ENCODE measurements at places on chromosomes 1 and 21.
A peak's percentile ranks its signal among the peaks of the same experiment; 100 is the strongest.

- DNase-seq = no peak
These were observed 7.2 kb upstream of the RNU1-1 start for GRCh38 chr1:16521288-16521583.

GRCh38 chr21:20443558-20444155 is 554.6 kb upstream of the NCAM2 start:
- no peak for DNase-seq

DNA sequence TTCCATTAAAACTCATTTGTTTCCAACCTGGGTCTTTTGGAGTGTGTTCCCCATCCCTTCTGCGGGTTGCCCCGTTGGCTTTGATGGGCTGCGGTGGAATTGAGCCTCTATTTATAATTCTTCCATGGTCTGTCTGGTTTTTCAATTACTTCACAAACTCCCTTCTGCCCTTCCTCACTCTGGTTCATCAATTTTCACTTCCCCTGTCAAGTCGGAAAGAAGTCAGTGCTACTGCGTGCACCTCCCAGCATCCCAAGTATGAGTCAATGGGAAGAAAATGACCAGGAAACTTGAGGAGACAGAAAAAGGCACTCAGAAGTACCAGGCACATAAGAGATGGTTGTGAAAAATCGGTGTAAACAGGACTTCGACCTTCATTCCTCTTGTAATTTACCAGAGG is 126.2 kb downstream of the KAZN start:
- DNase-seq = peak; percentile 38

GRCh38 chr1:211633524-211633846 is 41.9 kb downstream of the NEK2 start:
- DNase-seq = no peak

DNA sequence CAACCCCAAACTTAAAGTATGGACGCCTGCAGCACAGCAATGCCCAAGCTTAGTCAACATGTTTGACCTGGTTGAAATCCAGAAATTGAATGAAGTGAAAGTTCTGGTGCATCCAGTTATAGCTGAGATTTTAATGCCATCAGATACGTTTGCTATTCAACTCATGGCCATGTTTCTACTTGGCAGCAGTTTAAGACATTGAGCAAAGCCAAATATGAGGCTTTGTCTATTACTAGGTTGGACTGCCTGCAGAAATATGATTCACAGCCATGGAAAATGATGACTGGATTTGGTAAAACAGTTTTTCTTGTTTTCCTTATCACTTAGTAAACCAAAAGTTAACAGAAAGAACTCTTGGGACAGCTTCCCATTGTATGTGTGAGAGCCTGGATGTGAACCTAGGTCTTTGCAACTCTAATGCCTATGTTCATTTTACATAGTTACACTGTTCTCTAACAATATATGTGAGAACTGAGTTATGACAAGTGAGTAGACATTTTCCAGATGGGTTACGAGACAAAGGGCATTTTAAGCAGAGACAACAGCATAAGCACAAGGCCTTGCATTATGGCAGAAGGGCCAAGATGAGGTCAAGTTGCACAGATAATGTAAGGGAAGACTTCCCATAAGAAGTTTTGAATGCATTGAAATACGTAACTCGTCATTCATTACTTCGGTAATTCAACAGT is 32.4 kb upstream of the MYSM1 start:
- DNase-seq = peak; percentile 29

GRCh38 chr1:41520951-41521752 is 36.7 kb upstream of the EDN2 start:
- no peak for DNase-seq

- DNase-seq = no peak
These were observed 13.2 kb upstream of the SSX2IP start for GRCh38 chr1:84703431-84703830.

GRCh38 chr1:116334015-116334547 is 39.0 kb upstream of the ATP1A1 start:
- peak; percentile 52 for DNase-seq

DNA sequence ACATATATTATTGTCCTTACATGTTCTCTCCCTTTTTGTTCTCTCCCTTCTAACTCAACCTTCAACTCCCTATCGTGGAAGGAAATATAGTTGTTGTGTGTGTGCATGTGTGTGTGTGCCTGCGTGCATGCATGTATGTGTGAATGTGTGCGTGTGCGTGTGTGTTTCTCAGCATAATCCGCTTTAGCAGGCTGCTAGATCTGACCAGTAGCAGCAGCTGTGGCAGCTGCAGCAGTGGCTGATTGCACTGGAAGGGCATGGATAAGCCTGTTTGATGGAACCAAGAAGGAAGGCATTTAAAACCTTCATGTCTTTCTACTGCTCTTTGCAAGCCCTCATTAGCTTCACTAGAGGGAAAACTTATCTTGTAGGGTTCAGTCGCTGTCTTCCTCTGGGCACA is 65.6 kb upstream of the IRF2BP2 start:
- no peak for DNase-seq

DNA sequence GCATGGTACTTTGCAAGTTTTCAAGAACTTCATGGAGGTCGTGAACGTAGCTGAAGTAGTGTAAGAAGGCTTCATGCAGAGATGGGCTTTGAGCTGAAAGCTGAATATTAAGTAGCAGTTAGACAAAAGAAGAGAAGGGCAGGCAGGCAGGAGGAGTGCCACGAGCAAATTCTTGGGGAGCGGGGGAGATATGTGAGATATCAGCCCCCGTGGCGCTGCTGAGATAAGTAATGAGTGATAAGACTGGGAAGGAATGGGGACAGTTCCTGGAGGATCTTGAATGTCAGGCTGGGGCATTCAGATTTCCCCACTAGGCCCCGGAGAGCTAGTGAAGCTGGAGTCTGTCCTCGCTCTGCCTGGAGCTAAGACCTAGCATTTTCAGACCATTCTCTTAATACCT is 27.9 kb upstream of the KIRREL1 start:
- DNase-seq = no peak

DNA sequence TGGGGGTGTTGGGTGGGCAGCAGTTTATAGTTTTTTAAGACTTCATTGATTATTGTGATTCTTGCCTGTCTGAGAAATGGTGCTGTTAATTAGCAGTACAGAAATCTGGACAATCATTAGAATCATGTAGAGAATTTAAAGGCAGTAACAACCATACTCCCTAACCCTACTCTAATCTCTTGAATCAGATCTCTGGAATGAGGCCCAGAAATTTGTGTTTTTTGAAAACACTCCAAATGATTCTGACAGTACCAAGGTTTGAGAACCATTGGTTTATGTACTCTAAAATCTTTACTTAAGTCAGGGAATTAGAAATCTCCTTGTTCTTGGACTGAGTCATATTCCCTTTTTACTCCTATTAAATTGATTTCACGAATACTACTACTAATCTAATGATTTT is 24.0 kb downstream of the FNBP1L start:
- DNase-seq = peak; percentile 84

GRCh38 chr1:182688436-182689205 is 4.2 kb upstream of the RGS8 start:
- DNase-seq = no peak

GRCh38 chr1:116832308-116832931 is 77.3 kb upstream of the PTGFRN start:
- DNase-seq = no peak

GRCh38 chr21:32472890-32473765 is 60.6 kb downstream of the EVA1C start:
- no peak for DNase-seq

DNA sequence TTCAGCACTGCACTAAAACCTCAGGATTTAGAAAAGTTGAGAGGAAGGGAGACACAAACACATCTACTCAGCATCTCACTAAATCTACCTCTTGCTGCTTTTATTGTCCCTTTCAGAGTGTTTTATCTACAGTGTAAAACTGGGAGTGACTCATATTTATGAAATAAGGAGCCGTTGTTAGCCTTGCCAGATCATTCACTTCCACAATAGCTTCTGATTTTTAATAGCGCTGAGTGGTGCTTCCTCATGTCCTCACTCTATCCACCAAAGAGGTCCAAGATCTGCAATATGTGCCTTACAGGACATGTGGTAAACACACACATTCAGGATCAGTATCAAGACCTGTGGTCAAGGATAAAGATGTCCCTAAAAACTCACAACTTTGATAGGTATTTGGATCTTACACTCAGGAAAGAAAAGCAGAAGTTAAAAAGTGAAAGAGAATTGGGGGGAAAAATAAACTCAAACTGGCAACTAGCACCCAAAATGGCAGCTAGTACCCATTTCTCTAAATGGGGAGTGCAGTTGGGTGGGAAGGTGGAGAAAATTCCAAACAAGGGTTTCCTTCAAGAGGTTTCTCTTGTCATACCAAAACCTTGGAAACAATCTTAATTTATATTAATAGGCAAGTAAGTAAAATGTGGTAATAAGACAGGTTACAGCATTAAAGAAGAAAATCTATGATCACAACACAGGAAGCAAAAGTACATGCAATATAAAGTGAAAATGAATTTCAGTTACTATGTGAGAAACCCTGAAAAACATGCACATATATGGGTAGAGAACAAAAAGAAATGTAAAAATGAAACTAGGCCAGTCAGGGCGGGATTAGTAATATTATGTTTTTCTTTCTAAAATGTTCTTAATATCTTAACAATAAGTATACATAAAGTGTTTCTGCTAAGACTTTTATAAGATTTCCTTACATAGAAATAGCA is 15.9 kb downstream of the DUSP10 start:
- DNase-seq = peak; percentile 41

- DNase-seq = peak; percentile 91
These were observed 19.4 kb downstream of the RRP15 start for GRCh38 chr1:218304281-218305039.

DNA sequence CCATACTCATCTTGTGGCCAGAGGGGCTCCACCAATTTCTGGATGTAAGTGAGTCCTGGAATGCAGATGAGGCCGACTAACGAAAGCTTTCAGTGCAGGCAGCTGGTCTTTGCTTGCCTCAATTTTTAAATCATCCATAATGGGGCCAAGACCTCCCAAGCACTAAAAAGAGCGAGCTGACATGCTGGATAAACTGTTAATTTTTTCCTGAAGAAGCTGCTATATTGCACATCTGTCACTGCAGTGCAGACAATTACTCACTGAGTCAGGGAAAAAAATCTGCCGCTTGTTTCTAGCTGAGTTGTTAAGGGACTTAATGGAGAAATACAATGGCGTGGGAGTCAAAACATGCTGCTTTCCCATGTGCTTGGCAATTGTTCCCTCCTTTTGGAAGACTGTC is 205.5 kb downstream of the GPATCH2 start:
- no peak for DNase-seq

DNA sequence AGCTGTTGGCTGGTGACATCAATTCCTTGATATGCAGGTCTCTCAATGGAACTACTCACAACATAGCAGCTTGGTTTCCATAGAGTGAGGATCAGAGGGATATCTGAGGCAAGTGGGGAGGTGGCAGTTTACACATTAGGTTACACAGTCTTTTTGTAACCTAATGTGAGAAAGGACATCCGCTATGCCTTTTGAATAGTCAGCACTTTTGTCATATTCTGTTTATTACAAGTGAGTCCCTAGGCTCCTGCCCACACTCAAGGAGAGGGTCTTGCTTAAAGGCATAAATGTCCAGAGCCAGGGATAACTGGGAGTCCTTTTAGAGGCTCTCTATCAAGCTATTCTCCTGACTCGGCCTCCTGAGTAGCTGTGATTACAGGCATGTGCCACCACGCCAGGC is 104.2 kb downstream of the KCNK1 start:
- no peak for DNase-seq

DNA sequence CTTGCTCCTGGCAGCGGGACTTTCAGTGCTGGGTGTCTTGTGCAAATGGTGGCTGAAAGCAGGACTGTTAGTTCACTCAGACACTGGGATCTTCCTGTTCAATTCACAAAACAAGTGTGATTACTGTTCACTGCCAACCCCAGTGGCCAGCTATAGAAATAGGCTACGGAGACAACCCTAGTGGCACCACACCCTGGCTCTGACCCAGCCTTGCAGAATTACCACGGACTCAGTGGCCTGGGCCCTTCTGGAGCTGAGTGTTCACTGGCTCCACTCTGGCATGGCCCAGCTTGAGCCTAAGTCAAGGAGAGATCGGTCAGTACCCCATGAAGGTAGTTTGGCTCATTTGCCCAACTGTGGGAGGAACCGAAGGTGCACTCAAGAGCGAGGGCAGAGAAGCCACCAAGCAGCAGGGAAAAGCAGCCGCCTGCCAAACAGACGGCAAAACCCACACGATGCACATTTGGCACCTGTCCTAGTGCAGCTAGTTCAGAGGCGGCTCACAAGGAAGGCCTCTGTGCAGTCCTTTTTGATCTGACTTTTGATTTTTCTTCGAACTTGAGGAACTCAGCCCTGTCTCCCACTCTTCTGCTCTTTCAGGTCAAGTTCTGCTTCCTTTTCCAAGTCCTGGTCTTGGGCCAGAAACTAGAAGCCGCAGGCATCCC is 5.9 kb downstream of the KIAA2013 start:
- DNase-seq = peak; percentile 81

DNA sequence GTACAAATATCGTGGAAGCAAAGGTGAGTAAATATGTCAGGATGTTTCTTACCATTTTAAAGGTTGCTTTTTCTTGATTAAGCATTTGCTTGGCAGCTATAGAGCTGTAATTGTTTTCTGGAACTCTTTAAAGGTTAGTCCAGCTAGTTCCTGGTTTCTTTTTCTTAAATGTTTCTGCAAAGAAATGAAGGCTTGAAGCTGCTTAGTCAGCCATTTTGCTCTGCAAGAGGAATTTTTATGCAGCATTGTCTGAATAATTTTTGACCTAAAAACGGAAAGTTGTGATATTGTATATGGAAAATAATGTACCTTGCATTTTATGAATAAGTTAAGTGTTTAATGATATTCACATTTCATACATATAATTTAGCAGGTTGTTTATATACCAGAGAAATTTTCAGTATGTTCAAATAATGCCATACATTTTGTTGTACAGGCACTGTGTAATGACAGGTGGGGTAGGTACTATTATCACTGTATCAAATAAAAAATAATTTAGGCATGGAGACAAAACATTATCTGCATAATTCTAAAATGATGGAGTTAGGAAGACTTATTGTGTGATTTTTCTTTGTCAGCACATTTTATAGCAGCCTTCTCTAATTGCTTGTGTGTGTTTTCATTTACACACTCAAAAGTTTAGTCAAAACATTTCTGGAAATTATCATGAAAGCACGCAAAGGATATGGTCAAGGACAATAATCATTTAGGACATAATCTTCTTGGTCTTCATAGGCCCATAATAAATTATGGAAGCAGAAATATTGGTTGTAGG is 624.4 kb downstream of the NCAM2 start:
- DNase-seq = no peak

DNA sequence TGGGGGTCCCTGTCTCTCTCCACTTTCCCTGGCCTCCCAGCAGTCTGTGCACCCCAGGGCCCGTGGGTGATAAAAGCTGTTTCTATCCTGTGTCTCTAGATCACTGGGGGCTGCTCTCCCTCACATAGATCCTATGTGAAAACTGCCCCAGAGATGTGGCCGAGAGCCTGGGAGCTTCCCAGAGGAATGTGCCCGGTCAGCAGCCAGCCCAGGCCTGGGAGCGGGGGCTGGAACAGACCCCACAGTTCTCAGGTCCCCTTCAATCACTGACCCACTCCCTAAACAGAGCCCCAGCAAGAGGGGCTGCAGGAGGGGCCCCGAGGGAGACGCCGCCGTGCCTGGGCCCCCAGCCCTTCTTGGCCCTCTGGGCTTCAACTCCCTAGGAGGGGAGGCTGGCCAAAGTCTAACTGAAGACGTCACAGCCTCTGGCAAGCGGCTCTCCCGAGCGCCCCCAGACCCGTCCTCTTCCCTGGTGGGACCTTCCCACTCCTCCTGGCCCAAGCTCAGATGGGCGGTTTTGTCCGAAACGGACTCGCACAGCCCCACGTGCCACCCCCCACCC is 403 bp downstream of the MXRA8 start:
- DNase-seq = peak; percentile 65

Data from astrocyte of the hippocampus (primary cell).